Smooth muscle cell of the pulmonary artery (primary cell): ENCODE measurements at places on chromosomes 6 and 20. TPM values are rescaled to one million over a fixed set of nuclear protein-coding genes. Genes with fewer than 3 reads are reported as not detected.

Gene KCNK5
- 0.03 and 0.07 TPM in 2 replicates for total RNA-seq

Gene RBPJL
- total RNA-seq = not detected in 2 replicates

Gene PPIL1
- total RNA-seq = 19.4 and 24.3 TPM in 2 replicates

Gene AKIRIN2
- 15.2 and 20.2 TPM in 2 replicates for total RNA-seq
